KG1 (cell line): ENCODE measurements at places on chromosomes 2 and 18.

GRCh38 chr2:220446106-220446712 is 818.8 kb downstream of the SLC4A3 start:
- DNase-seq: no peak

DNA sequence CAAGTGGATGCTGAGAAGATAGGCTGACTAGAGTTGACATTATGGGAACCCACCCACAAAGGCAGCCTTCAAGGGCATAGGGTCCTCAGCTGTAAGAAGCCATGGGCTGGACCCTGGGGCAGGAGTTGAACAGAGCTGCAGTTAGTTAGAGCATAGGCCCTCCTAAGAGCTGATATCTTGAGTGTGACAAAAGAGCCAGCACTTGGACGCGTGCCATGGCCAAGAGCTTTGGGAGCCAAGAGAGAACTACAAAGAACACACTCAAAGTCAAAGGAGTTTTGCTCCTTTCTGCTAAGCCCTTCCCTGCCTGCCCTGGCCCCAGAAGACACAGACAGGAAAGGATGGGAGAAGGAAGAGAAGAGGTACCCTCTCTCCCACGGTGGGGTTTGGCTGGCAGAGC is 29.9 kb upstream of the AGAP1 start:
- DNase-seq: no peak

DNA sequence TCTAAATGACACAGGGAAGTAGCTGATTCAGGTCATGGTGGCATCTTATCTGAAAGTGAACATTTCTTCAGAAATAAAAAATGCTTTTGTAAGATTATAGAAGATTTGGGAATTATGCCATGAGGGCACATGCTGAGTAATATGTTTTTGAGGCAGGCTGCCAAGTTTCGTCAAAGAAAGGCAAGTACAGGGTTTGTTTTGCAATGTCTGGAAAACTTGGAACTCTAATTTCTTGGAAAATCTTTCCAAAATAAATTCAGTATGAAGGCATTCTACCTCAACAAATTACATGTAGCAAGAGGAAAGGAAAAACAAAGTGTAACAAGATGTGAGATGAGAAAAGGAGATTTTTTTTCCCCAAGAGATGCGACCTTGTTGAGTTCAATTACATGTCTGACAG is 167.7 kb downstream of the PLCL1 start:
- no peak for DNase-seq

GRCh38 chr2:38173683-38174082 is 97.7 kb upstream of the CYP1B1 start:
- no peak for DNase-seq

GRCh38 chr2:160670618-160671017 is 177.0 kb upstream of the RBMS1 start:
- DNase-seq: no peak

- DNase-seq: no peak
Measured at GRCh38 chr2:224440988-224441387, 39.1 kb upstream of the FAM124B start.

DNA sequence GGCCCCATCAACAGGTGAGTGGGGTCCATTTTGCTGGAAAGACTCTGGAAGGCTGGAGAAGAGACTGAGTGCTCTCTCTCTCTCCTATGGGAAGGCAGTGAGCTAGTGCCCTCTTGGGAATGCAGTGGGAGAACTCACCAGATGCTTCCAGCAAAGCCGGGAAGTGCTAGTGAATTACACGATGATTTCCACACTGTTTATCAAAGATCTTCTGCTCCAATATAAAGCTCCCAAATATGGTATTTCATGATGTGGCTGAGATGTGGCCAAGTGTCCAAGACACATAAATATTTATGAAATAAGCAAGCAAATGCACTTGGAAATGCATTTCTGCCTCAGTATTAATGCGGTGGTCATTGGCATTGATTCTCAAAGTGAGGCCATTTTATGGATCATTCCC is 135.9 kb downstream of the VAPA start:
- DNase-seq: no peak

DNA sequence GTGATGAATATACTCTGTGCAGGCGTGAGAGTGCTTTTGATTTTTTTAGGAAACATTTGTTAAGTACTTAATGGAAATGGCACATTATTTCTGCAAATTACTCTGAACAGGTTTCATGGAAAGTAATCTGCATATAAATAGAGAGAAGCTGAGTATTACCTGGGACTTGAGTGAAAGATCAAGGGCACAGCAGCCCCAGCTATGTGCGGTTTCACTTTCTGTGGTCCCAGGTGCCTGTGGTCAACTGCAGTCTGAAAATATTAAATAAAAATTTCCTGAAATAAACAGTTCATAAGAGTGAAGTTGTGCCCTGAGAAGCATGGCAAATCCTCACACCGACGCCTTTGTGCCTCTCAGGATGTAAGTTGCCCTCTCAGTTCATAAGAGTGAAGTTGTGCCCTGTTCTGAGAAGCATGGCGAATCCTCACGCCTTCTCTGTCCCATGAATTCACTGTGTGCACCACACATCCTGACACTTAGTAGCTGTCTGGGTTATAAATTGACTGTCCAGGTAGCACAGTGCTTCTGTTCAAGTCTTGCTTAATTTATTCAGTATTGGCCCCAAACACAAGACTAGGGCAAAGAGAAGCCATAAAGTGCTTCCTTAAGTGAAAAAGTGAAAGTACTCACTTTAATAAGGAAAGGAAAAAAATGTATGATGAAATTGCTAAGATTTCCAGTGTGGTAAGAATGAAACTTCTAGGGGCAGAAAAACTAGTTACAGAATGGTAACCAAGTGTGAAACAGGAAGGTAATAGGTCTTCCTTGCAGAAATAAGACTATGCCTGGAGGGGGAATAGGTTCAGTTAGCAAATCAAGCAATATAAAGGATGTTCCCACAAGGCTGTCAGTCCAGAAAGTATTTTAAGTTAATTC is 4.3 kb upstream of the SNTG2 start:
- no peak for DNase-seq

DNA sequence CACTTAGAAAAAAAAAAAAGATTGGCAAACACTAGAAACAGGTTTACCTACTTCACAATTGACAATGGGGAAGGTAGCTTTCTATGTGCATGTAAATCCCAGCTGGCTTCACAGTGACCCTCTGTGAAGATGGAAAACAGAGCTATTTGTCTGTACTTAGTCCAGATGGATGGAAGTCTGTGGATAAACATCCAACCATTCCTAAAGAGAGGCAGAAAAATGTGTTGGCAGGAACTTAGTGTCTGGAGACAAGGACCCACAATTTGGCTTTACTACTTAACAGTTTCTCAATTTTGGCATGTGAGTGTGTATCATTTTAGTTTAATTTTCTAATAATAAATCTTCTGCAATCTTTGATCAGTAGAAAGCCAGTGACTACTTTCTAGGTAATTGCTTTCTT is 154.4 kb downstream of the RAD51AP2 start:
- DNase-seq: no peak

GRCh38 chr2:128390991-128391630 is 72.4 kb upstream of the HS6ST1 start:
- no peak for DNase-seq

DNA sequence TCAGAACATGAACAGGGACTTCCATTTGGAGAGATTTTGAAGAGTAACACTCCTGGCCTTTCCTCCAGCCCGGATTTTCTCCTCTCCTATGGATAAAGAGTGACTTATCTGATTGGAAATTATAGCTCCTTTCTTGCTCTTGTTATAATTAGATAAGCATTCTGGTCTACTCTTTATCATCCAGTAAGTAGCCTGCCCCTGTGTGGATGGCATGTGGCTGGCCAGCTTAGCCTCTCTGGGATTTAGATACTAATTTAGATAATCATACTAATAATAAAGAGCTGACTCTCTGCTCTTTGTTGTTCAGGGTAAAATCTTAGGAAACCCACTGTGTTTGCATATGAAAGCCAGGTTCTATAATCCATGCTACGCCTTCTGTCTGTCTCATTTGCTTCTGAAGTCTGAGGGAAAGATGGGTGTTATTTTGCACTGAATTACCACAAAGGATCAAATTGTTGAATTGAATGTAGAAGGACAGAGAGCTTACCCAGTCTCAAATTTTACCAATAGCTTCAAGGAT is 438.8 kb downstream of the SPAG16 start:
- no peak for DNase-seq

- DNase-seq: no peak
Measured at GRCh38 chr2:233846387-233847247, 7.7 kb downstream of the HJURP start.
